ENCODE measurements at places on chromosomes 7 and 10.

GRCh38 chr7:51471210-51471980, 154.8 kb upstream of the COBL start:
- DNase-seq, result no peak

DNA sequence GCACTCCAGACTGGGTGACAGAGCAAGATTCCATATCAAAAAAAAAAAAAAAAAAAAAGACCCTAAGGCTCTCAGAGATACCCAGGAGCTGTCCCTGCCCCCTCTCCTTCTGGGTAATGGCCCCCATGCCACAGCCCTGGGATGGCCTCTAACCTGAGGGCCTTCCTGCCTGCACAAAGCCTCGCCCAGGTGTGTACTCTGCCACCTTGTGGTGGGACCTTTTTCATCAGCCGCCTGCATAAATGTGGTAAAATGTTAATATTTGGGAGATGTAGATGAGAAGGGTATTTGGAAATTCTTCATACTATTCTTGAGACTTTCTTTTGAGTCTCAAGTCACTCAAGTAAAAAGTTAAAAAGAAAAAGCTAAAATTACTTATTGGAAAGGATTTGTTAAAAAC, 46.3 kb upstream of the RNF216 start:
- DNase-seq, result peak; percentile 28

DNA sequence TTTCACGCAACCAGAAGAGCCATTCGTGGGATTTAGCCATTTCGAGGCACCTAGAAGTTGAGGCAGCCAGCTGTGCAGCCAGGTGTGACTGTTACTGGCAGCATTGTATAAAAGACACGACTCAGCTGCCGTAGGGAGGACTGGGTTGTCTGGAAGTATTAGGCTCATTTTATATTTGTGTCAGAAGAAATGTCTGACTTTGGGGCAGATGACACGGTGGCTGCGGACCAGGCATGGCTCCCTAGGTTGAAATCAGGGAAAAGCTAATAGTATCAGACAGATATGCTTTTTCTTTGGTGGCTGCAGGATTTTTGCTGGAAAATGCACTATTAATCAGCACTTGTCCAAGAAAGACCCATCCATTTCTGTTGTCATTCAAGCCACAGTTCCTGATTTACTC, 4.2 kb upstream of the DPYSL4 start:
- no peak for DNase-seq

DNA sequence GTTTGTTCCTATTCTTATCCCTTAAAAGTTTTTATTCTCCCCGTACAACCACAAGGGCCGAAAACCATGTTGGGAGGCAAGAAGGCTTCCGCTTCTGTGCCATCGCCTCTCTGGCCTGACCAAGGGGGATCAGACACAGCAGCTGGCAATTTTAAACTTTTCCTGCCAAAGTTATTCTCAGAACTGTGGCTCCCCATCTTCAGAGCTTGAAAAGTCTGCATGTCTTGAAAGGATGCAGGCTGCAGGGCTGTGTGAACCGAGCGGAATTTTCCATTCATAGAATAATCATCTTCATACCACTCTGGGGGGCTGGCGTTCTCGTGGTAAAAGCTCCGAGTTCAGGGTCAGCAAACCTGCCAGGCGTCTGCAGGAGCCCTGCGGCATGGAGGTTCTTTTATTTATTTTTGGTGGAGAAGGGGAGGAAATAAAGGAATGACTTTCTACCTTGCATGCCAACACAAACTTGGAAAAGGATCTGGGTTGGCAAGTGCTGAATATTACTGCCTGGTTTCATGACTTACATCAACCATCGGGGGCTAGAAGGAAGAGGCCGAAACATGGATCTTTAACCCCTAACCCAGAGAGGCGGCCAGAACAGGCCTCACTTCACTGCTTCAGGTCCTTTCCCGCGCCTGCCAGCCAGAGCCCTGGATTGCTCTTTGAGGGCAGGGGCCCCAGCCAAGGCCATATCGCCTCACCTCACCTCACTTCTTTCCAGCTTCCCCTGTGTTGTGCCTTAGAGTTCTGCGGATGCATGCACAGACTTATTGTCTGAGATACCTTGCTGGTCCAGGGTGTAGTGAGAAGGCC, 3.0 kb upstream of the NANOS1 start:
- DNase-seq, result no peak

DNA sequence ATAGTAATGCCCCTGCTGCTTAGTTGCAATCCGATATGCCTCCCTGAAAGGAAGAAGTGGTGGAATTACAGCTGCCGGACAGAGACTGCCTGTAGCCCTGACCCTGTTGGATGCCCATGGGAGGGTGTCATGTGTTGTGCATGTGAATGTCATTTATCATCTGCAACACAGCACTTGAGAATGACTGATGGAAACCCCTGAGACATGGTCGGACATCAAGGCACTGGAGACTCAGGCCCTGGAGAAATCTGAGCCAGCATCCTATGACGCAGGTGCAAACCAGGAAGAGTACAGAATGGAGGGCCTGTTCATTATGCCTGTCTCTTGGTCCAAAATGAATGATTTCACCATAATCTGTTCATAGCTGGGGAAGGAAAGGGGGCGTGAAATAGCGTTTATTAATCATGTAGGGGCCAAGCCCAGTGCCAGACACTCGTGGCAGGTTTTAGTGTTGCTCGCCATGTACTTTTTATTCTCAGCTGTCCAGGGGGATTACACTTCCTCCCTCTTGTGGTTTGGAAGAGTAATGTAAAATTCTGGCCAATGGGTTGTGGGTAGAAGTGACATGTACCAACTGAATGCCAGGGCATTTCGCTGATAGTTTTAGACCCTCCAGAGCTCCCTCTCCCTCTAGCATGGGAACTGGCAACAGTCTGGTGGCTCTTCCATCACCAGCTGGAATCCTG, 23.0 kb upstream of the LEP start:
- no peak for DNase-seq

- no peak for DNase-seq
Observed at GRCh38 chr10:122181876-122182275, 89.2 kb upstream of the BTBD16 start.

GRCh38 chr7:103148131-103148993, 537 bp downstream of the NAPEPLD start:
- no peak for DNase-seq

DNA sequence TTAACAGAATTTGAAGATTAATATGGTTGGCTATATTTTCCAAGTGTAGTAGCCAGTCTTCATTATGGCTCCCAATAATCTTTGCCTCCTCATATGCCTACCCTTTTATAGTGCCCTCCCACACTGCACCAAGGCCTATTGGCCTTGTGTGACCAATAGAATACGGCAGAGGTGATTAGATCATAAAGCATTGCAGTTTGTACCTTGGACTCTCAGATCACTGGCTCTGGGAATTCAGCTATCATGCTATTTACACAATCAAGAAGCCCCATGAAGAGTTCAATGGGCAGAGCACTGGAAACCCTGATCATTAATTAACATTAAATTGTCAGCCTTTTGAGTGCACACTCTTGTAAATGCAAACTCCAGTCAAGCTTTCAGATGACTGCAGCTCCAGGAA, 154.5 kb upstream of the MAGI2 start:
- no peak for DNase-seq

DNA sequence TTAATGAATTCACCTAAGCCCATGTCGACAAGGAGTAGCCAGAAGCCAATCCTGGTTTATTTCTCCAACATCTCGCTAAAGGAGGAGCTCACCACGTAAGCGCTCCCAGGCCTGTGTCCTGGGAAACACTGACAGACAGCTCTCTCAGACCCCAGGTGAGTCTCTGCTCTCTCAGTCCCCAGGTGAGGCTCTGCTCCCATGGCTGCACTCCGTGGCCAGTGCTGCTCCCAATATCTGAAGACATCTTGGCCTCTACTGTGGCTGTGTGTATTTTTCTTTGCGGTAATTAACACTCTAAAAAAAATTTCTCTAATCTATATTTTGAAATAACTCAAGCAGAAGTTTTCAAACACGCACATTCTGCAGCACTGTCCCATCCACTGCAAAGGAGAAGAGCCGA, 564.5 kb downstream of the PTPRN2 start:
- DNase-seq, result no peak

DNA sequence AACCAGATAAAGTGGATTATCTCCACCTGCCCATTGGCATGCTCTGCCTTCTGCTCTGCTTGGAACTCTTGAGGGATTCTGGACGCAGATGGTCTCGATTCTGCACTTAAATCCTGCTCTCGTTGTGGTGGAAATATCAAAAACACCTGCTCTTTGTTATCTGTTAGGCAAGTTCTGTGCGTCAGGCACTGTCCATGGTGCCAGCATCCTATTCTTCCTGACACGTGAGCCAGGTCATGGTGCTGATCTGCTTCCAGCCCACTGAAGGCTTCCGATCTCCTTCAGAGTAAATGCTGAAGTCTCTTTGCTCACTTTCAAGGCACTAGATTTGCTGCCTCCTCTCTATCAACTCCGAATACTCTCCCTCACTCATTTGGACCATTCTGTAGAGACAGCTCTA, 505.6 kb downstream of the HTR7 start:
- DNase-seq, result no peak

DNA sequence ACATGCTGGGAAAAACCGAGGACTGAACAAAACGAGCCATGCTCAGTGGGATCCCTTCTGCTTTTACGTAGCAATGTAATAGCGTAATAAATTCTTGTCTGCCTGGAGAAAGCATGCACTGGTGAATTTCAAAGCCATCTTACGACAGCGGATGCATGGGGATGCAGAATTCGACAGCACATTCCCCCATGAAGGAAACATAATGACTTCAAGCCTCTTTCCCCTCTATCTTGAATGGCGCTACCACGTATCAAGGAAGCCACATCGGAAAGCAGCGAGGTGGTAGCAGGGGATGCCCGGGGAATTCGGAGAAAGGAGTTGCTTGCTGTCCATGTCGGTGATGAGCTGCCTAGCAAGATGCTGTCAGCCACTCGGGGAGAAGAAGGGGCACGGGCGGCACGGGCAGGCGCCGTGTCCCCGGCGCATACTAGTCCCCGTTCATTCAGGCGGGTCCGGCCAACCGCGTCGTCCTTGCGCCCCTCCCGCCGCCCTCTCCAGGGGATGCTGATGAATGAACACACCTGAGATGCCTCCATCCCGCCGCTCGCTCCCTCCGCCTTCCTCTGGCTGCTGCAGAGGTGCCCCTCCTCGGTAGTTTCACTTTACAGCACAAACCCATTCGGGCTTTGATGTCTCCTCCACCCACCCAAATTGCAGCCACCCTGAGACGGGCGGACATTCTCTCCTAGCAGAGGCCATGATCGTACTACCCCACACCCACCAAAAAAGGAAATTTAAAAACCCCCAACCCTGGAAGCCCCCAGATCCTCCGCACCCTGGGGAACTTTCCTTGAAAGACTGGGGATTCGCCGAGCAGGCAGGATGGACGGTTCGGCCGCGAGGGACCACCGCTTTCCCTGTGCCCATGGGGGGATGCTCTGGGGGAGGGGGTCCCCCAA, 644 bp downstream of the SORBS1 start:
- DNase-seq, result peak; percentile 12

DNA sequence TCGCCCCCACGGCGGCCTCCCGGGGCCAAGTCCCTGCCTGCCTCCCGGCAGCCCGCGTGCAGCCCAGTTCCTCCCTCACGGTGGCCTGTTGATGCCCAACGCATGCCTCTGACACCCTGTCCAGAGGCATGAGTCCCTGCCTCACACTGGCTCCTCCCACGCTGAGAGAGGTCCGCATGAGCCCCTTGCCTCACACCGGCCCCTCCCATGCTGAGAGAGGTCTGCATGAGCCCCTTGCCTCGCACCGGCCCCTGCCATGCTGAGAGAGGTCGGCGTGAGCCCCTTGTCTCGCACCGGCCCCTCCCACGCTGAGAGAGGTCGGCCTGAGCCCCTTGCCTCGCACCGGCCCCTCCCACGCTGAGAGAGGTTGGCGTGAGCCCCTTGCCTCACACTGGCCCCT, 59.9 kb downstream of the CCDC201 start:
- no peak for DNase-seq

- DNase-seq, result no peak
Observed at GRCh38 chr7:104950754-104951153, 63.3 kb upstream of the KMT2E start.

GRCh38 chr10:88278912-88279311, 304.2 kb downstream of the RNLS start:
- DNase-seq, result no peak

DNA sequence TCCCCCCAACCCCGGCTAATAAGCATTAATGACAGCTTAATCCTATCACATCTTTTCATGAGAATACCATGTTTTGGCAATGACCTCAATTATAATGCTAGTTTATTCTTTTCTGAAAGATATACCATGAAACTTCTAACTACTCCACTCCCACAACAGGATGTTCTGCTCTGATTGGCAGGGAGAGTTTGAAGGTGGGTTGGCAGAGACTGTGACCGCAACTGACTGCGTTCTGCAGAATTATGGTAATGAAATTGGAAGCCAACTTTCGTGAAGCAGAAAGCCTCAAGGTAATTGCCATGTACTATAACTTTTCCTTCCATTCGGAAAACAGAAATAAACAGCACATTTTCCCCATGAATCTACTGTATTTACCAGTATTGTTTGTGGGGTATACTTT, 288.2 kb upstream of the SEMA3D start:
- DNase-seq, result no peak

DNA sequence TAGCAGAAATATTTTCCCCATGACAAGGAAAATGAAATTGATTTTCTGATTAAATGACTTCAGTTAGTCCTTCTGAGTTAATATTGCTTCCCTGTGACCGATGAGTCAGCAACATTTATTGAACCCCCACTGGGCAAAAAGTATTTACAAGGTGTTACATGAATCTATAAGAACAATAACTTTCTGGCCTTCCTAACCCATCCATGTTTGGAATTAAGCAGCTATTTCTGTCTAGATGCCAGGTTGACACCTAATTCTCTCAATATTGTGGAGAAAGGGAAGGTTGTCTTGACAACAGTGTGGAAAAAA, 112.9 kb upstream of the JAZF1 start:
- DNase-seq, result no peak

GRCh38 chr10:52752801-52753445, 19.7 kb downstream of the MBL2 start:
- DNase-seq, result no peak

- no peak for DNase-seq
Observed at GRCh38 chr10:129184196-129184595, 282.8 kb upstream of the MGMT start.

- no peak for DNase-seq
Observed at GRCh38 chr10:98339799-98340198, 71.8 kb upstream of the LOXL4 start.

DNA sequence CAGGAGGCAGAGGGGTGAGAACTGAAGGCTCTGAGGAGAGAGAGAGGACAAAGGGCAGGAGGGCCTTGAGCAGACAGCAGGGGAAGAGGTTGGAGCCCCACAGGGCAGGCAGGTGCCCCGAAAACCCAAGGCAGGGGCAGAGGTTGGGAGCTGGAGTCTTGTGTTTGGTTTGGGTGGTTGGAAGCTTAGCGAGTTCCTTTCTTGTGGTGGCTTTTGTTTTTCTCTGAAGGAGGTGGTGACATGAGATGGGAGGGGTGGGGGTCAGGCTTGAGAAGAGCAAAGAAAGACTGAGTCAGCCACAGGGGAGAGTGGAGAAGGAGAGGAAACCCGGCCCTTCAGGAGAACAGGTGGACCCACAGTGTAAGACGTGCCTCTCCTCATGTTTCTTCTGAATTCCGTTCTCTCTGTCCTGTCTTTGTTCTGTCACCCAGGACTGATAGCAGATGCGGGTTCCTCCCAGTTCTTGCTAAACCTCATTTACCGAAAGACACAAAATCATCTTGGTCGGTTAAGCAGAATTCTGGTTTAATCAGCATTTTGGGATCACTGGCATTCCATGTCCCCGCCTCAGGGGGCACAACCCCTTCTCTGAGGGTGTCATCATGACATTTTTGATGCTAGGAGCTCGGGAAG, 95.3 kb downstream of the INSYN2A start:
- DNase-seq, result no peak

GRCh38 chr7:92460510-92460909, 13.2 kb downstream of the GATAD1 start:
- DNase-seq, result no peak

- no peak for DNase-seq
Observed at GRCh38 chr10:103911021-103911459, 6.9 kb downstream of the STN1 start.

All from stimulated activated CD4-positive, alpha-beta T cell treated with anti-CD3 and anti-CD28 coated beads, Interleukin-1b, Interleukin-23, amount 100 ng/mL, for 4 hours (primary cell).